ENCODE measurements at places on chromosomes 13 and 19. TPM values are rescaled to one million over a fixed set of nuclear protein-coding genes. Genes with fewer than 3 reads are reported as not detected.

CEP89 gene
- polyA plus RNA-seq, result 33.1 TPM

PAK4 gene
- 32.3 TPM for polyA plus RNA-seq

TTC9B gene
- 0.17 TPM for polyA plus RNA-seq

KLK12 gene
- 0.51 TPM for polyA plus RNA-seq

GRK1 gene
- 3.0 TPM for polyA plus RNA-seq

All from right lung (tissue), 10 donors.